D341Med (cell line): ENCODE measurements at places on chromosomes 5 and 9.

DNA sequence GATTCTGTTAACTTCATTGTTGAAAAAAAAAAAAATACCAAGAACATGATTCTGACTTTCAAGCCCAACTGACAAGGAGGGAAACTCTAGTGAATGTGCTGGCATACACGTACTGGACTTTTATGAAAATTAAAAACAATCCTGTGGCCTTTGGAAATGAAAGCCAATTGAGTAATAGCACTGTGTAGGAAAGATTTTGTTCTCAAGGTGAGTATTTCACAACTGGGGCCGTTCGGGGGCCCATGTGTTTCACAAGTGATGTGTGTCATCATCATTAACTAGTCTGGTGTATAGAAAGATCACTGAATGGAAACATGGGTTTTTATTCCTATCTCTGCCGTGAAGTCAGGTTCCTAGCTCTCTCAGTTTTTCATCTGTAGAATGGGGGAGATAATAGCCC, 605.0 kb upstream of the CLINT1 start:
- no peak for DNase-seq

- no peak for DNase-seq
Observed at GRCh38 chr5:14296533-14297331, 153.6 kb downstream of the TRIO start.

- DNase-seq = no peak
Observed at GRCh38 chr5:55286411-55286933, 21.0 kb downstream of the DHX29 start.

- no peak for DNase-seq
Observed at GRCh38 chr5:66903709-66904108, 292.9 kb downstream of the CD180 start.

GRCh38 chr9:71916834-71917534, 5.5 kb downstream of the C9orf85 start:
- no peak for DNase-seq

- DNase-seq = no peak
Observed at GRCh38 chr9:35714123-35714522, 17.9 kb downstream of the TLN1 start.

DNA sequence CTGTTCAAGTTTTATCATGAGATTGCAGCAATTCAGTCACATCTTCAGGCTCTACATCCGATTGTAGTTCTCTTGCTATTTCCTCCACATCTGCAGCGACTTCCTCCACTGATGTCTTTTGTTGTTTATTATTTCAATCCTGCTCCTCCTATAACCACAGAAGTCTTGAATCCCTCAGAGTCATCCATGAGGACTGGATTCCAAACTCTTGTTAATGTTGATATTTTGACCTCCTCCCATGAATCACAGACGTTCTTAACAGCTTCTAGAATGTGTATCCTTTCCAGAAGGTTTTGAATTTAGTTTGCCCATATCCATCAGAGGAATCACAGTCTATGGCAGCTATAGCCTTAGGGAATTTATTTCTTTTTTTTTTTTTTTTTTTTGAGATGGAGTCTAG, 3.6 kb downstream of the FBXO38 start:
- DNase-seq = no peak

DNA sequence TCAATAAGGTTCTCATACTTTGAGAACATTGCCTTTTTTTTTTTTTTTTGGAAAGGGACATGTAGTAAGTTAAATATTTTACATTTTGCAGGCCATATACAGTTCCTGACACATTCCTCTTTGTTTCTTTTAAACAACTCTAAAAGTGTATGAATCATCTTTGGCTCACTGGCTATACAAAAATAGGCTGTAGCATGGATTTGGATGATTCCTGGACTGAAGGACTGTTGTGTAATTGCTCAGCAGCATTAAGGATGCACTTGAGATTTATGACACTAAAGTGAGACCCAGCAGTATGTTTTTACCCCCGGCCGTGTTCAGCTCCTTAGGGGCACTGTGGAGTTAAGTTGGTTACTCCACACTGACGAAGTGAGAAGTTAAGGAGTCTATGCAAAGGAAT, 41.3 kb downstream of the VPS13A start:
- no peak for DNase-seq

- no peak for DNase-seq
Observed at GRCh38 chr9:18324928-18325745, 148.8 kb upstream of the ADAMTSL1 start.

DNA sequence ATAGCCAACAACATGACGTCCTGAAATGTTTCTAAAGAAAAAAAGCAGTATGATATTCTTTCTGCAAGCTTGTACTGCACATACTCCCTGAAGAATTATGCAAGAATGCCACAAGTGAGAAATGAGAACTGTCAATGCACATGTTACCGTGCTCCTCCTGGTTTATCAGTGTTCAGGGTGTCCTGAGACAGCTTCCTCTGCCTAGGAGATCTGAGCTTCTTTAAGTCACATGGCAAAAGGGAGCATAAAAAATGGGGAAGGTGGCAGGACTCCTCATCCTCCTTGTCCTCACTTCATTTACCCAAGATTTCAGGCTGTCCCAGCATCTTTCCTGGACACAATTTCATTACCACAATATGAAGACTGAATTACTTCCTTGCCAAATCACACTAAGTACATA, 238.2 kb downstream of the GLIS3 start:
- DNase-seq = no peak

- DNase-seq = no peak
Observed at GRCh38 chr5:122870219-122870856, 24.9 kb downstream of the SNX24 start.

- DNase-seq = no peak
Observed at GRCh38 chr9:676780-677438, 164.6 kb upstream of the DMRT1 start.

- DNase-seq = no peak
Observed at GRCh38 chr5:171806976-171807747, 21.5 kb downstream of the SMIM23 start.
